Dermis lymphatic vessel endothelial cell (primary cell): ENCODE measurements at places on chromosomes 7 and 10. TPM values are rescaled to one million over a fixed set of nuclear protein-coding genes. Genes with fewer than 3 reads are reported as not detected.

The CPN1 gene
- total RNA-seq, result not detected in 2 replicates

The ZPBP gene
- total RNA-seq, result not detected in 2 replicates

The RNF148 gene
- total RNA-seq, result 0.98 and 1.3 TPM in 2 replicates

The DPCD gene
- 11.9 and 18.0 TPM in 2 replicates for total RNA-seq

The ZNF467 gene
- total RNA-seq, result 6.1 and 7.2 TPM in 2 replicates

The NODAL gene
- total RNA-seq, result not detected in 2 replicates

The POT1 gene
- total RNA-seq, result 24.7 and 27.3 TPM in 2 replicates

The STOX1 gene
- total RNA-seq, result 0.09 and 0.33 TPM in 2 replicates

The CPA4 gene
- 0.54 TPM in 1 of 2 replicates, not detected in the other for total RNA-seq
